ENCODE measurements at places on chromosomes 11 and 22.

DNA sequence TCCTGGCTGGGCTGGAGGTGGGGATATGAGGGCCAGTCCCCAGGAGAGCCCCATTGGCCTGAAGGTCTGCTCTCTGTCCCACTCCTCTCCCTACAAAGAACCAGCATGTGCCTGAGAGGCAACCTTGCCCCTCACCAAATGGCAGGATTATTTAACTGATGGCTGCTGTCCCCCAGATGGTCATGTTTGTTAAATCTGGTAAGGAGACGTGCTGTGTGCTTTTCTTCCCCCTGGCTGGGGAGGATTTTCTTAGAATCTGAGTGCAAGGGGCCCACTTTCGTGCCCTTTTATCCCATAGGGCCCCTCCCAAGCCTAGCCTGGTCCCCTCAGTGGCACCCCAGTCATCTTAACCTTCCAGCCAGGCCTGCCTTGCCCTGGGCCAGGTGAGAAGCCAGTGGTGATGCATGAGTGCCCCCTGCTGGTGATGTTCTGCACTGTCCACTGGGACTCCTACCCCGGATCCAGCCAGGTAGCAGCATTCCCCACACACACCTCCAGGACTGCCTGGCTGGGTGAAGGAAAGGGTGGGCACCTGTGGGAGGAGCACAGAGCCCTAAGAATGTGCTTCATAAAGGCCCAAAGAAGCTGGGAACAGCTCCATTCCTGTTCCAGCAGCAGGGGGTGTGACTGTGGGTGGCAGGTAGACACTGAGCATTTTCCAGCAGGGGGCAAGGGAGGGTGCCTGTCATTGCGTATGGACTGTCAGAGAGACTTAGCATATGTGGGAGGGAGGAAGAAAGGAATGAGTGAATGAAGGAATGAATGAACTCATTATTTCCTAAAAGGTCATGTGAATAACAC, 28.9 kb downstream of the MFNG start:
- DNase-seq = peak; percentile 62

DNA sequence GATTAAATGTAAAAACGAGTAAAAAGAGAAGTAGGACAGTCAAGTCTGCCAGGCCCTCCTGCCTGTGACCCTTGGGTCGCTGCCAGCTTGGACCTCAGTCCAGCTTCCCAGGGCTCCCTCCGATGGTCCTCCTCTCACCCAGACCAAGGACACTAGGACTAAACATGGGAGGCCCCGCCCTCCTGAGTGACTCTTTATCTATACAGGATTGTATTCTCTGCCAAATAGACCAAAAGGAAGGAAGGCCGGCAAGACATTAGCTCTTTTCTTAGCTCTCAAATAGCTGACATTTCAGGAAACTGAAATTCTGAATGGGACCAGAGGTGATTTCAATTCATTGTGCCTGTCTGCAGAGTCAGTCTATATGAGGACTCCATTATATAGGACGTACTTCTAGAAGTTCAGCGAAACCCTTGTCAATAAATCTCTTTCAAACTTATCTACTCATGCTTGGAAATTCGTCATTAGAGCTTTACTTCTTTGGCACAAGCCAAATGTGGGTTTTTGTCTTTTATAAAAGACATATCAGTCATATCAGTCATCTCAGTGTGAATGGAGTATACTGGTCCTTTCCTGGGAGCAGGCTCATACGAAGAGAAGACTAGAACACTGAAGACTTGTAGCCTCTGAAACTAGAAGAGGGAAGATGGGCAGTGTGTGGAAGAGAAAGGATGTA, 28.5 kb downstream of the ADORA2A start:
- DNase-seq = no peak

GRCh38 chr11:32105871-32106560, 15.1 kb downstream of the RCN1 start:
- no peak for DNase-seq

DNA sequence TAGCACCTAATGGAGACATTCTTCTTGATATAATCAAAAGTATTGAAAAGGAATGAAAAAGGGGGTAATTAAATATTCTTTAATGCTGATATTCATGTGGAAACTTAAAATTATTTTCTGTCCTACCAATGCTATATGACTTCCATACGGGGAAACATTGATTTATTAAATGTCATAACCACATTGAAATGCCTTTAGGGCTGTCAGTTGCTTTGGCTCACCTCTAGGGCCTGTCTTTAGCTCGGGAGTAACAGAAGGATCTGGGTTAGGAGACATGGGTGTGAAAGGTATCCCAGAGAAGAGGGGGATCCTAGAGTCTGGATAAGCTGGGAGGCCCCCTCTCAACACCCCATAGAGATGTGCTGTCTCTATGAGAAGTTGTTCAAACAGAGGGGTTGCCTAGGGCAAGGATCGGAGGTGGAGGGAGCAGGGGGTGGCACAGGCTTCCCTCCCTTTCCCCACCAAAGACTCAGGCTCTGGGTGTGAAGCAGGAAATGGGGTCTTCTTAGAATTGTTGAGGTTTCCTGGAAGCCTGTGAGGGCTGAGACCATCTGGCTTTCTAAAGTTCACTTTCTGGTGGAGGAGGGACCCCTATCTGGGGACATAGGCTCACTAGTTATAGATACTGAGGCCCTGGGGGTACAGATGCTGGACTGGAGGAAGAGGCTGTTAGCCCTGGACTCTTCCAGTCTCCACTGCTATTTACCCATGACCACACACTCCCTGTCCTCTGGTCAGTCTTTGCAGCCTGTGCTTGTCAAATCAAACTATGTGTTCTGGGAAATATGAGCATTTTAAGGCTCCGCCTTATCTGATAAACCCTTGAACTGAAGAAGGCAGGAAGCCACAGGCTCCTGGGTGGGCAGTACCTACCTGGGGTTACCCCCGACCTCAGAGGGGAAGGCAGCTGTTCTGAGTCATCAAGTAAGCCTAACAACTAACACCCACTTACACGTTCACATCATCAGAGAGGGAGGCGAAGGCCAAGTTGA, 55.8 kb upstream of the RRAS2 start:
- DNase-seq = peak; percentile 44

GRCh38 chr11:63683133-63683991, 2.1 kb downstream of the RTN3 start:
- no peak for DNase-seq

DNA sequence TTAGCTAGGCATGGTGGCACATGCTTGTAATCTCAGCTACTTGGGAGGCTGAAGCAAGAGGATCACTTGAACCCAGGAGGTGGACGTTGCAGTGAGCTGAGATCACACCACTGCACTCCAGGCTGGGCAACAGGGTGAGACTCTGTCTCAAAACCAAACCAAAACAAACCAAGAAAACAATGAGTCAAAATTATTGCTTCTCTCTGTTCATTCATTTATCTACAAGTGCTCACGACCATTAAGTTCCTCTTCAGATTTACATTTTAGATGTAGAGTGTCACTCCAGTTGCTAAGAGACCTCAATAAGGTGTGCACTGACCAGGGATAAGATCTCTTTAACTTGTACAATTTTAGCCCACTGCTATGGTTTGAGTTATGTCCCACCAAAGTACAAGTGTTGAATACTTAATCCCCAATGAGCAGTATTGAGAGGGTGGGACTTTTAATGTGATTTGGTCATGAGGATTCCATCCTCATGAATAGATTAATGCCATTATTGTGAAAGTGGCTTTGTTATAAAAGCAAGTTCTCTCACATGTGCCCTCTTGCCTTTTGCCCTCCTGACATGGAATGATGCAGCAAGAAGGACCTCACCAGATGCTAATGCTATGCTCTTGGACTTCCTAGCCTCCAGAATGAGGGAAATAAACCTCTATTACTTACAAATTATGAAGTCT, 7.8 kb downstream of the HNRNPUL2 start:
- no peak for DNase-seq

DNA sequence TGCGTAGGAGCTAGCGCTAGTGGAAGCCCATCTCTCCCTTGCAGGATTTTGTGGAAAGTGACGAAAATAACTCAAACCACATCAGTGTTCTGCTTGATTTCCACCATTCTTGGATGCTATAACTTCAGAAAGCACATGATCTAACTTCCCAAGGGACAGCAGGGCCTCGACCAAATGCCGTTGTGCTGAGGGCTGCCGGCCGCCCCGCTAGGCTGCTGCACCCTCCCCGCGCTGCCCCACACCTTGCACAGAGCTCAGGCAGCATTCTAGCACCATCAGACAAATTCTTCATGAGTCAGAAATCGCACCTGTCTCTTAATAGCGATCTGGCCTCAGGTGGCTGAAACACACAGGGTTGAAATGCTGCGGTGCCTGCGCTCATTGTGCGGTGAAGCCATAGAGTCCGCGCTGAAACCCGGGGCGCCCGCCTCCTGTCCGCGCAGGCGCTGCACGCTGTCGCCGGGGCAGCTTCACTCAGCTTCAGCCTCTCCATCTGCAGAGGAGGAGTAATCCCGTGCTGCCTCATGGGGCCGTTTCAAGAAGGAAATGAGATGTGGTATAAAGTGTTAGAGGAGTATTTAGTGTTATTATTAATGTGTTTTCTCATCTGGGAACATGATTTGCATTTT, 59.2 kb upstream of the B3GAT1 start:
- no peak for DNase-seq

DNA sequence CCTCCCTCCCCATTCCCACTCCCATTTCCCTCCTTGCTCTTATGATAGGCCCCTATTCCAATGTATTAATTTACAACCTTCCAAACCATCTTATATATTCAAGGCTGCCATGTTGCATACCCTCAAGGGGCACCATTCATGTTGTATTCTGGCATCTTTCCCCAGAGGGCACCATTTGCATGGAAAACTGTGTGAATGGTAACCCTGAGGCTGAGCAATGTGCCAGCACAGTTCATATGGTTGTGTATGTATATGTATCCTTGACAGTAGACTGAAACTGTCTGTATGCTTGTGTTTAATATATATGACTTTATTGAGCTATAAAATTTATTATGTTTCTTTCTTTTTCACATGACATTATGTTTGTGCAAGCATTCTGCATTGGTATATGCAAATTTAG, 7.3 kb downstream of the RASSF10 start:
- peak; percentile 46 for DNase-seq

DNA sequence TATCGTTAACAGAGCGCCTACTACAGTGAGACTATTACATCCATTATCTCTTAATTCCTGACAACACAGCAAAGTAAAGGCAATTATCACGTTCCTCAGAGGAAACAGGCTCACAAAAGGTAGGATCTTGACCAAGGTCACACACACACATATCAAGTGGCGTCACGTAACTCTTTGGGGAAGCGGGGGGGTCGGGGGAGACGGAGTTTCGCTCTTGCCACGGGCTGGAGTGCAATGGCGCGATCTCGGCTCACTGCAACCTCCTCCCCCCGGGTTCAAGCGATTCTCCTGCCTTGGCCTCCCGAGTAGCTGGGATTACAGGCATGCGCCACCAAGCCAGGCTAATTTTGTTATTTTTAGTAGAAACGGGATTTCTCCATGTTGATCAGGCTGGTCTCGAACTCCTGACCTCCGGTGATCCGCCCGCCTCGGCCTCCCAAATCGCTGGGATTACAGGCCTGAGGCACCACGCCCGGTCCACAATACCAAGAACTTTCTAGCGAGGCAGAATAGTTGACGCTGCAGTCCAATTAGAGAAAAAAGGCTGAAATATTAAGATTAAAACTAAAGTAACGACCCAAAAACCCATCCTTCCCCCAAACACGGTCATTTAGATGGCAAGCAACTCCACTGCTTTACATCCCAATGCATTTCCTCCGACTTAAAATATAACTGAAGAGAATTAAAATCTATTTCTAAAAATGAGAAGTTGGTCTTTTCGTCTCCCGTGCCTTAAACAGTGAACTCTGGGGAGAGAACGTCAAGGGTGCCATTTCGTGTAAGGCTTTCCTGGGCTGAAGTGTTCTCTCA, 1.2 kb downstream of the DDX17 start:
- peak; percentile 33 for DNase-seq

DNA sequence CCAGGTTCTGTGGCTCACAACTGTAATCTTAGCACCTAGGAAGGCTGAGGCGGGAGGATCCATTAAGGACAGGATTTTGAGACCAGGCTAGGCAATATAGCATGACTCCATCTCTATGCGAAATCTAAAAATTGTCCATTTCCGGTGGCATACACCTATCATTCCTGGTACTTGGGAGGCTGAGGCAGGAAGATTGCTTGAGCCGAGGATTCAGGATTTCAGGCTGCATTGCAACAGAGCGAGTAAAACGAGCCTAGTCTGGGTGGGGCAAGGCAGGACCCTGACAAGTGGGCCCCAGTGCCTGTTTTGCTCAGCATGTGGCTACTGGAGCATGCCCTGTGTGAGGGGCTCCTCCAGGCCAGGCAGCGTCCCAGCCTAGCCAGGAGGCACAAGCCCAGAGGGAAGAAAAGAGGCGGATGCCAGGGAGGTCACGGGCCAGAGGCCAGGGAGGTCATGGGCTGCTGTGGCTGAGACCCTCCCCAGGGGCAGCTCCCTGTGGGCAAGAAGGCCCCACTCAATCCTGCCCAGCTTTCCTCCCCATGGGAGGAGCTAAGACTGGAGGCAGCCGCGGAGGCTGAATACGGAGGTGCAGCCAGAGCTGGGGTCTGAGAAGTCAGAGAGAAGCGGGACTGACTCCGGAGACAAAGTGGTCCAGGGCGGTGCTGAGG, 8.4 kb downstream of the LRRC74B start:
- no peak for DNase-seq

DNA sequence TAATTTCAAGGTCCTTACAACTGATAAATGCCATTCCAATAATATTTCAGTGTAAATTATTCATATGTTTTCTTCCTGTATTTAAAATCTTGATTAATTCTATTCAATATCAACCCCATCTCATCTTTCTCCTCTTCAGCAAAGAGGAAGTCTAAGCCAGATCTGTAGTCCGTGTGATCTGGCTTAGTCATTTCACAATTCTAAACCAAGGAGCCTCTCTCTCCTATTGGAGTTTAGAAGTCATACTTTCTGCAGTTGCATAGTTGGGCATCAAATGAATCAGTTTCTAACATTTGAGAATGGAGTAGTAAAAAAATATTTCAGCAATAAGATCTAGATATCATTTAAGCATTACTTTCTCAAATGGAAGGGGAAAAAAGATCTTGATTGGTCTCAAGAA, 354.9 kb downstream of the JRKL start:
- DNase-seq = no peak

- no peak for DNase-seq
Observed at GRCh38 chr11:78946945-78947902, 372.6 kb upstream of the NARS2 start.

- no peak for DNase-seq
Observed at GRCh38 chr22:23604939-23605712, 25.0 kb upstream of the IGLL1 start.

DNA sequence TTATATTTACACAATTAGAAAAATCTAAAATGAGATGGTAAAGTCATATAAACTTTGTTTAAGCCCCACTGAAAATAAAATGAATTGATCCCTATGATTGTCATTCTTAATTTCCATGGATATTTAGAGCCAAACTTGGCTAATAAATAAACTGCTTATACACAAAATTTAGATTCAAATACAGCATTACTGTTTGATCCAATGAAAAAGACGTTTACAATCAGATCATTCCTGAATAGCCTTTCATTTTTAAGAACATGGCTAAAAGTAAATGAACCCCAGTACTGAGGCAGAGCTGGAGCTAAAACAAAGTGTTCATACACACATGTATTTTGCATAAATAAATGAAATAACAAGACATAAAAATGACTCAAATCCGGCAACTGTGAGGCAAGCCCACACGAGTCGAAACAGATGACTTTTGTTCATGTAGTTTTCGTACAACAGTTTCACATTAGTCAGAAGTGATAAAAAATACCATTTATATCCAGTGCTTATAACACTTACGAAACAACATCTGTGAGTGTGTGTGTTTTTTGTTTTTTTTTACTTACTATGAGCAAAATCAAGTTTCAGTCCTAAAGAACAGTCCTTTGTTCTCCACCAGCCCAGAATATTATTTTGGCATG, 386.5 kb downstream of the SOX6 start:
- DNase-seq = no peak
